HFFc6 (cell line): ENCODE measurements at places on chromosomes 7 and 10.
A peak's percentile ranks its signal among the peaks of the same experiment; 100 is the strongest.

GRCh38 chr7:134300988-134301387, 15.7 kb downstream of the SLC35B4 start:
- no peak for DNase-seq

DNA sequence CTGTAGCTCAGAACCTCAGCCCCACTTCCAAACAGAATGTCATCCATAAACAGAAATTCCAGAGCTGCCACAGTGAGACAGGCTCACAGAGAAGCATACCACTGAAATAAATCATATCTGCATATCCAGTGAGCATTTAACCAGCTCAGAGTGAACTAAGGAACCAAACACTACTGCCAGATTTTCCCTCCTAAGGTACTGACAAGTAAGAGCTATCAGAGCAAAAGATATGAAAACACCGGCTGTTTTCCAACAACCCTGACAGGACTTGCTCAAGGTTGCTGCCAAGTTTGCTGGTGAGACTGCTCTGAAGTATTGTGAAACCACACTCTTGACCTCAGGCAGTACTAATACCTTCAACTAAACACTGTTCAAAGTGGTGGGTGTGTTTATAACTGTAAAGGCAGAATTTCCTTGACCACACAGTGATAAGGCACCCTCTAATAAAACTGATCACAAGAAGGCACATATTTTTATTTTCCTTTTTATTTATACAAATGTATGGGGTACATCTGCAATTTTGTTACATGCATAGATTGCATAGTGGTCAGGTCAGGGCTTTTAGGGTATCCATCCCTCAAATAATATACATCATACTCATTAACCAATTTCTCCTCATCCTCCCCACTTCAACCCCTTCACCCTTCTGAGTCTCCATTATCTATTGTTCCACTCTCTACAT, 18.3 kb downstream of the SGMS1 start:
- peak; percentile 95 for DNase-seq

DNA sequence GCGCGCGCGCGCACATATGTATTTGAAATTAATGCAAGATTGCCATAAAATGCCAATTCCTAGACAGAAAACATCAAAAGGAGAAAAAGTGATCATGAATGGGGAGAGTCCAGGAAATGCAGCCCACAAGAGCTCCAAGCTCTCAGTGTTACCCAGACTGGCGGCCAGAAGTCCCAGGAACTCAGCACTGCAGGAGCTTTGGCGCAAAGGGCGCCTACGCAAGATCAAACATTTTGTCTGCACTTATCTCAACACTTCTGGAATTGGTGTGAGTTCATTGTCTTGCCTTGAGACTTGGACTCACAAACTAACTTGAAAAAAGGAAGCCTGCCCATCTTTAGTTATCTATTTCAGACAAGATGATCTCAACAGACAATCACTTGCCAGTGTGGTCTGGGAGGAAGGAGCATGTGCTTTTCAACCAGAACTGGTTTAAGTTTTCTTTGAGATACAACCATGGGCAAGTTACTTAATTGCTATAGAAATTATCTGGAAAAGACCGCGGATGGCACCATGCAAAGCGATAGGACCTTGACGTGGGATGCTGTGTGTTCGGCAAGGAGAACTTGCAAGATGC, 77.2 kb downstream of the KIAA1549 start:
- no peak for DNase-seq

DNA sequence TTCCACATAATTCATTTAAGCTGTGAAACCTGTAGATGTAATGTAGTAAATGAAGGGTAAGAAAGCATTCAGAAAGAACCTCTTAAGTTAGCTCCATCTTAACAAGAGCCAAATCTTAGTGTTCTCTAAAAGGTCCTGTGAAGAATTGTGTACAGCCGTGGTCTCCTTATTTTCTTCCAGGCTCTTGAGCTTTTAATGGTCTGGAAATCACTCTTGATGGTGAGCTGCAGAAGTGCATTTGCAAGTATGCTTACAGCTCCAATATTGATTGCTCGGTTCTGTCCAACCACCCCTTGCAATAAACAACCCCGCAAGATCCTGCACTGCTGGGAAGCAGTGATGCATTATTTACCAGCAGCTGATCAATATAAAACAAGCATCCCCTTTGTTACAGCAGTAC, 690.8 kb upstream of the FZD8 start:
- no peak for DNase-seq

- DNase-seq: peak; percentile 69
Measured at GRCh38 chr10:130127364-130128061, 8.7 kb upstream of the GLRX3 start.

- DNase-seq: no peak
Measured at GRCh38 chr10:76883596-76883995, 754.0 kb downstream of the KCNMA1 start.

DNA sequence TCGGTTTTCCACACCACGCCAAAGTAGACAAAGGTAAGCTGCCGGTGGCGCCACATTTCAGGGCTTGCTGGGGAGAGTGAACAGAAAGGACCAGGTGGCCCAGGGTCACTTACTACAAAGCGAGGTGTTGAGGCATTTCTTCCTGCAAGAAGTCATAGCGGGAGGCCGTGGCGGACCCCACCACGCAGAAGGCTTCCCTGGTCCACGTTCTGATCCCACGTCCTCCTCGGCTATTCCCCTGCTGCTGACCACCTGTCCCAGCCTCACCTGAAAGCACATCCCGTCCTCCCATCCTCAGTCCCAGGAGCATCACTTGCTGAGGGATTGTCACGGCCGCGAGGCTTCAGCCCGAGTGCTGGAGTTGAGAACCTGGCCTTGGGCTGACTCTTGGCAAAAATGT, 139.2 kb downstream of the DYNC2I1 start:
- DNase-seq: no peak

DNA sequence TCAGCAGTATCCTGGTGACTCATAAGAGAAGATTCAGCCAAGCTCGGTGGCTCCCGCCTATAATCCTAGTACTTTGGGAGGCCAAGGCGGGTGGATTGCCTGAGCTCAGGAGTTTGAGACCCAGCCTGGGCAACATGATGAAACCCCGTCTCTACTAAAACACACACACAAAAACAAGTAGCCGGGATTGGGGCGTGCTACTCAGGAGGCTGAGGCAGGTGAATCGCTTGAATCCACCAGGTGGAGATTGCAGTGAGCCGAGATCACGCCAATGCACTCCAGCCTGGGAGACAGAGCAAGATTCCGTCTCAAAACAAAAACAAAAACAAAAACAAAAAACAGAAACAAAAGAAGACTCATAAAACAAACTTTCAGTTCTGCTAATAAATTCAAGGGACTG, 551.1 kb upstream of the POT1 start:
- DNase-seq: no peak

GRCh38 chr10:43039624-43040481, 37.0 kb upstream of the RET start:
- DNase-seq: no peak

DNA sequence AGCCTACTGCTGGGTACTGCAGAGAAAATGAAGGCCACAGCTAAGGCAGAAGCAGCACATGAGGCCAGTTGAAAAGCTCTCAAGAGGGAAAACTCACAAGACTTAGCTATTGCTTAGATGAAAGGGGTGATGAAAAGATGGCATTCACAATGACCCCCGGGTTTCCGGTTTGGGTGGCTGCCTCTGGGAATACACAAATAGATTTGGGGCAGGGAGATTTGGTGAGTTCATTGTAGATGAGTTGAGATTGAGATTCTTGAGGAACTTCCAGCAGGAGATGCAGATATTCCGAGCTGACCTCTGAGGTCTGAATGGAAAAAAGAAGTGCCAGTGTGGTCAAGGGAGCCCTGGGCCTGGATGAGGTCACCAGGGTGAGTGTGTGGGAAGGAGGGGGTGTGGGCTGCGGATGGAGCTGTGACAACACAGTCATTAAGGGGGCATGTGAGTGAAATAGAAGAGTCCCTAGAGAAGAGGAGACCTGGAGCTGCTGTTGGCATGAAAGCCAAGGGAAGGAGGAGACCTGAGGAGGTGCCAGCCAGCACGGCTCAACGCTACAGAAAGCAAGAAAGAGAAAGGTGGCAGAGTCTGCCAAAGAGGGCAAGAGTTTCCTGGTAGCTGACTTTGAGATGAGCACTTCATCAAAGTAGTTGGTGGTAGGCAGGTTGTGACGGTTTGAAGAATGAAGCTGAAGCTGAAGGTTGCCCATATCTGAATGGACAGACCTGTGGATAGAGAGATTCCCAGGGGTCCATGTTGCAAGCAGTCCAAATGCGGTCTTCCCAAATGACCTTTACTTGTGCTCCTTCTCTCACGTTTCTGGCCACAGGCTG, 43.7 kb downstream of the HIF1AN start:
- DNase-seq: no peak

DNA sequence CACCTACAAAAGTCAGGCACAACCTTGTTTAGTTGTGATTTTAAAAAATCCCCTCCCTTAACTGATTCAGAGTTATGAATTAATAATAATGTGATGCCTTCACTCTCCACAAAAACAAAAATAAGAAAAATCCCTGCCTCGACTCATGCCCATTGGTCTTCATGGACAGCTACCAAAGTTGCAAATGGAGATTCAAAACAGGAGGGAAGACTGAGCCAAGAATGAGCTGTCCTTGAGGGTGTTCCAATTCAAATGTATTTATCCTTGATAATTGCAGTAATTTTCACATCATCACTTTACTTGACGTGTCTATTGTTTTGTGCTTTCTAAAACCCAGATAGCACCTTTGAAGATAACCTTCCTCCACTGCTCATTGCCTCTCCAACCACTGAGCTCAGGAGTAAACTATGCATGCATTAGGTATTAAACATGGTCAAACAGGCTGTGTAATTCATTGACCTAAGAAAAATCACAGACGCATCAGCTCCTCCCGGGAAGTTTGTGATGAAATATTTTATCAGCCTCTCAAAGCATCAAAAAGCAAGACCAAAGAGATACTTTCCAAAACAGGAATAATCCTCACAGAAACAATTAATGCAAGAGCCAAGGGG, 712.7 kb upstream of the IGFBP3 start:
- no peak for DNase-seq

DNA sequence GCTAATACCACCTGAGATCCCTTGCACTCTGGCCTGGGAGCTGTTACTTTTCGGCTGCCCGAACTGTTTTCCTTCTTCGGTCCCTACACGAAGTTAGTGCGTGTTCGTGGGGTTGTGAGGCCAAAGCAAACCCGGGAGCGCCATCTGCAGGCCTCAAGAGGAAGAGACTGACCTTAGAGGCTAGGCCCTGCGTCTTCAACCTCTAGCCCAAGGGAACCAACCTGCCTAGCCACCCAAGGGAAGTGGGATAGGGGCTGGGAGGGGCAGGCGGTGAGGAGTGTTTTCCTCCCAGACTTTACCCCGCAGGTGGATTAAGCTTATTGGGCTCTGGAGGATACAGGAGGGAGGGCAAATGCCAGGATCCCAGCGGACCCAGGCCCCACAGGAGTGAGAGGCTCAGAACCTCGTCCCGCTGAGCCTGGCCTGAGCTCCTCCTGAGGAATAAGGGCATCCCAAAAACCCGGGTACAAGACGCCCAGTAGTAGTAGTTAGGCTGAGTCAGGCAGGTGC, 1.7 kb upstream of the PAX2 start:
- DNase-seq: peak; percentile 3

- DNase-seq: no peak
Measured at GRCh38 chr10:68109331-68109730, at the start of gene MYPN. Gene MYPN, plus strand, starts transcription at chr10:68109488. Its CDS starts 11,951 bp downstream, at chr10:68121439.

DNA sequence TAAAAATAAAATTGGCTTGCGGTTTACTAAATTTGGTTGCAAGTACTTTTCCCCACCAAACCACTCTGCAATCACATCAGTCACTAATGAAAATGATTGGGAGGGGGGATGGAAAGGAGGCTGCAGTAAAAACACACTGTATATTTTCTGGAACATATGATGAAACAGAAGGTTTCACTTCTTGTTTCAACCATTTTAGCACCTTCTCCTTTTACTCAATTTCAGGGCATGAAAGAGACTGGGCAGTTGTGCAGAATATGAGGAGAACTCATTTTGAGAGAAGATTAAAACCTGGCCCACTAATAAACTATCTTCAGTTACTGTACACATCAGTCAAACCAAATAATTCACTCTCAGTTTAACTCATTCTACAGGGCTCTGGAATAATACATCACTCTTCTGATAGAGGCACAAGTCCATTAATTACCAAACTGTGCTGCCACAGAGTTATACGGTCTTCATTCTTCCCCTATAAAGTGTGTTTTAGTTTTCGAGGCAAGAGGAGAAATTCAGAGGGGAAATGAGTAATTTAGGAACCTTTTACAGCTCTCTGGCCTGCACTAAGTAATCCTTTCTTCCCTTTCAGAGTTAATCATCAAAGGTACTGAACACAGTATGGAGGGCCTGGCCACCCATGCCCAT, 25.5 kb downstream of the JAZF1 start:
- DNase-seq: no peak

GRCh38 chr10:44352316-44353127, 32.4 kb downstream of the CXCL12 start:
- peak; percentile 14 for DNase-seq

DNA sequence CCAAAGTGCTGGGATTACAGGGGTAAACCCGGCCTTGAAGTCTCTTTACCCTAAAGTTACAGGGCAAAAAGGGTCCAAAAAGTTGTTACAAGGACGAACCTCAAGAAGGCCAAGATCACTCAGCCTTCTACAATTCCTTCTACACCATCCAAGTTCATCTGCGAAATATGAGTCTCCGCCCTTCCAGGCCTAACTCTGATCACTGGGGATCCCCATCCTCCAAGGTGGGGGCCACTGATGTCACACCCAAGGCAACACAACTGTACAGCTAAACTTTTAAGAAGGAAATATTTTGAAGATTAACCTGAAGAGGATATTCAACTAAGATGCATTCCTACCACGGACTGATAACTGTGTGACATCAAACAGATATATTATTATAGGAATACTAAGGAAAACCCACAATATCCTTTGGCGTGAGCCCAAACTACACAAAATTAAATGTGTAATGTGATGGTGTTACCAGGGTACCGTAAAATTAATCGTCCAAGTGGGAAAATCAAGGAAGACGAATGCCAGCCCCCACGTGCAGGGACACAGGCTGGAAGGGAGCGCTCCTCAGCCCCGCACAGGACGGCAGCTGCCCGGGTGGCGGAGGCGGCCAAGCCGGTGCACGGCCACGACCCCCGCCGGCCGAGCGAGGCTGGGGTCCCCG, 1.0 kb downstream of the PAXIP1 start:
- DNase-seq: peak; percentile 2

- no peak for DNase-seq
Measured at GRCh38 chr10:92080244-92080643, 156.7 kb downstream of the BTAF1 start.

DNA sequence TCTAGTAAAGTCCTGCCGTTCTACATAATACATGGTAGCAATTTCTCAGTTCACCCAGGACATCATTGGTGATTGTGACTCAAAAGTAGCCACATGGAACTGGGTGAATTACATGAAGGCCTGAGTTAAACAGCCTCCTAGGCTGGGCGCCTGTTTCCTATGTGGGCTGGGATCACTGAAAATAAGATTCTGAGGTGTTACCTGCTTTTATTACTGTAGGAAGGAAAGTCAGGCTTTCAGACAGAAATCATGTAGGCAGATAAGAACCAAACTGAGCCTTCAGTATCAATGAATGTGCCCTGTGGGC, 160.4 kb downstream of the CAMK1D start:
- no peak for DNase-seq

GRCh38 chr10:106280896-106281460, 883.5 kb downstream of the SORCS1 start:
- no peak for DNase-seq

GRCh38 chr7:96973986-96974385, 31.4 kb upstream of the DLX6 start:
- no peak for DNase-seq

GRCh38 chr10:11331726-11332125, 279.7 kb downstream of the USP6NL start:
- DNase-seq: no peak
